SJCRH30 (cell line): ENCODE measurements at places on chromosomes 6 and 20. TPM values are rescaled to one million over a fixed set of nuclear protein-coding genes. Genes with fewer than 3 reads are reported as not detected.

The TMC2 gene
- total RNA-seq: 0.15 and 0.24 TPM in 2 replicates

The MKKS gene
- 15.1 and 16.3 TPM in 2 replicates for total RNA-seq

The ADGRG6 gene
- 2.8 and 3.0 TPM in 2 replicates for total RNA-seq

The ABHD16B gene
- total RNA-seq: not detected in 2 replicates

The PMEPA1 gene
- total RNA-seq: 15.0 and 15.4 TPM in 2 replicates

The SMIM28 gene
- 0.12 TPM in 1 of 2 replicates, not detected in the other for total RNA-seq

The NCOA6 gene
- total RNA-seq: 21.5 and 22.2 TPM in 2 replicates

The C6orf118 gene
- total RNA-seq: 0.77 TPM in 1 of 2 replicates, not detected in the other

The ADAM33 gene
- total RNA-seq: not detected in 2 replicates

The NNAT gene
- not detected in 2 replicates for total RNA-seq

The RGL2 gene
- total RNA-seq: 14.3 and 20.9 TPM in 2 replicates

The AIF1 gene
- total RNA-seq: not detected in 2 replicates

The RAET1E gene
- total RNA-seq: not detected in 2 replicates

The CD40 gene
- total RNA-seq: 0.10 and 0.12 TPM in 2 replicates

The ABCC10 gene
- total RNA-seq: 6.9 and 10.3 TPM in 2 replicates

The ENPP3 gene
- total RNA-seq: 0.05 and 1.1 TPM in 2 replicates

The CD93 gene
- not detected in 2 replicates for total RNA-seq

DNA sequence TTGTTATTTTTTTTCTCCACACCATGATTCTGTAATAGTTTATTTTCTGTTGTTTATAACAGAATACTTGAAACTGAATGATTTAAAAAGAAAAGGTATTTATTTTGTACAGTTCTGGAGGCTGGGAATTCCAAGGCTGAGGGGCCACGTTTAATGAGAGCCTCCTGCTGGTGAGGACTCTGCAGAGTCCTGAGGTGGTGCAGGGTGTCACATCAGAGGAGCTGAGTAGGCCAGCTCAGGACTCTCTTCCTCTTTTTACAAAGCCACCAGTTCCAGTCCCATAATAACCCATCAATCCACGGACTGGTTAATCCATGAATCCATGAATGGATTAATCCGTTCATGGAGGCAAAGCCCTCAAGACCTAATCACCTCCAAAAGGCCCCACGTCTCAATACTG, 71.6 kb downstream of the TFAP2A start:
- H3K4me1 ChIP-seq: peaks cover 4% of the 10 kb centered on the region; the same call in 1 of the 2 replicates
- H3K27ac ChIP-seq: no peak overlapping the region

- no peaks in the 10 kb centered on the region for H3K36me3 ChIP-seq
- no peak overlapping the region for H3K27ac ChIP-seq
- H3K4me1 ChIP-seq: peaks cover 12% of the 10 kb centered on the region; the same call in 1 of the 2 replicates
- H3K4me3 ChIP-seq: no peak overlapping the region
- H3K27me3 ChIP-seq: no peaks in the 10 kb centered on the region
Measured at GRCh38 chr6:132236281-132236680, 165.0 kb downstream of the MOXD1 start.

DNA sequence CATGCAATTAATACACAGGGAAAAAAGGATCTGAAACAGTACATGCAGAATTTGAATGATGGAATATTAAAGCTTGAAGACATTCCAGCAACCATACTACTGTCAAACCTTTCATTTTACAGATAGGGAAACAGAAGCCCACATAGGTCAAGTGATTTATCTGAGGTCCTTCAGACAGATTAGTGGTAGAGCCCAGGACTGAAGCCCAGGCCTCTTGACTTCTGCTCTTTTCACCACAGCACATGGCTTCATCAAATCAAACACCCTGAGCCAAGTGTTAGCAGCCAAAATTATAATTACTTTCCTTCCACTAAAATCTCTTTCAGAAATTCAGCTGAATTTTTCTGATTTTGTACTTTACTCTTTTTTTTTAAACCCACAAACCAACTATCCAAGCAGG, 435.6 kb upstream of the RUNX2 start:
- no peaks in the 10 kb centered on the region for H3K27me3 ChIP-seq
- peaks cover 20% of the 10 kb centered on the region for H3K4me1 ChIP-seq
- DNase-seq: no peak
- no peak overlapping the region for H3K27ac ChIP-seq
- H3K36me3 ChIP-seq: no peaks in the 10 kb centered on the region

- peaks cover 13% of the 10 kb centered on the region for H3K4me1 ChIP-seq
- no peak for DNase-seq
- H3K36me3 ChIP-seq: no peaks in the 10 kb centered on the region
- no peak overlapping the region for H3K27ac ChIP-seq
Measured at GRCh38 chr6:24909241-24910216, 26.2 kb downstream of the RIPOR2 start.

- H3K27ac ChIP-seq: no peak overlapping the region
- H3K4me3 ChIP-seq: no peak overlapping the region
- no peaks in the 10 kb centered on the region for H3K36me3 ChIP-seq
- no peaks in the 10 kb centered on the region for H3K4me1 ChIP-seq
- H3K27me3 ChIP-seq: no peaks in the 10 kb centered on the region
Measured at GRCh38 chr6:38322138-38322537, 317.6 kb downstream of the BTBD9 start.

GRCh38 chr6:154648188-154648887, 84.9 kb upstream of the SCAF8 start:
- H3K4me1 ChIP-seq: no peaks in the 10 kb centered on the region
- no peak overlapping the region for H3K27ac ChIP-seq
- no peak overlapping the region for H3K4me3 ChIP-seq
- no peak for DNase-seq

DNA sequence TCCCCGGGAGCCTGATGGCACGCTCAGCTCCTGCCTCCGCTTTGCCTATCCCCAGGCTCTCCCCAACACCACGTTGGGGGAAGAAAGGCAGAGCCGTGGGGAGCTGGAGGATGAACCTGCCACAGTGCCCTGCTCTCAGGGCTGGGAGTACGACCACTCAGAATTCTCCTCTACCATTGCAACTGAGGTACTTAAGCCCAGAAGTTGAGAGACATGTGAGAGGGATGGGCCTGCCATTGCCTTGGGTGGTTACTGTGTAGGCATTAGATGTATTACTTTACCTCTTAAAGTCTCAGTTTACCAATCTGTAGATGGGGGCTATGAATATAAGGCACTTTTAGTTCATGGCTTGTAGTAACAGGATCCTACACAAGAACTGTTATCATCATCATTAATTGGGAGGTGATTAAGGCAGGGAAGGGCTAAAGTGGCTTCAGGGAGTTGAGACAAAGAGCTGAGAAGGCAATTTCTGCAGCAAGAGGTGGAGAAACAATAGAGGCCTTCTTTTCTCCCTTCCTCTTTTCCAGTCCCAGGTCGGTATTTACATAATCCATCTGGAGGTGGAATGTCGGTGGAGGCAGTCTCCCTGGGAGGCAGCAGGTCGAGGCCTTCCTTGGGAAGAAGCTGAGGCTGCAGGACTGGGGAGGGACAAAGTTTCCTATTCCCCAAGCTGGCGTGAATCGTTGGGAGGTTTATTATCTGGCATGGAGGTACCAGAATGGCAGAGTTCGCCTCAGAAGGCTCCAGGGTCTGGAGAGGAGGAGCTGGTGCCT, 691 bp downstream of the SLC22A7 start:
- no peak for DNase-seq
- H3K4me3 ChIP-seq: no peak overlapping the region
- H3K36me3 ChIP-seq: no peaks in the 10 kb centered on the region
- H3K27me3 ChIP-seq: peaks cover 24% of the 10 kb centered on the region

DNA sequence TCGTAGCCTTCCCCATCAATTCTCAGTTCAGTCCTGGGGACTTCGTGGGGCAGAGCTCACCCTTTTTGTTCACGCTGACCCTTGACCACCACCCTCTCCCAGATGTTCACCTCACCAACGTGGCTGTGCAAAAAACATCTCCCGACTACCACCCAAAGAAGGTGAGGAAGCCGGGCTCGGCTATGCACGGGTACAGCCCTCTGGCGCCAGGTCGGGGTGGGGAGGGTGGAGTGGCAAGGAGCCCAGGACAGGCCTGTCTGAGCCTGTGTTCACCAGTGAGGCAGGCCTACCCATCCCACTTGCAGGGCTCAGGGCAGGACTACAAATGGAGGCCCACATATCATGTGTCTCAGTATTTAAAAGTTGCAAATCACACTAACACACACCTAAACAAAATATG, 18.1 kb downstream of the PDRG1 start:
- no peak overlapping the region for H3K4me3 ChIP-seq
- DNase-seq: no peak
- no peaks in the 10 kb centered on the region for H3K36me3 ChIP-seq
- H3K4me1 ChIP-seq: peaks cover 5% of the 10 kb centered on the region; the same call in 1 of the 2 replicates

DNA sequence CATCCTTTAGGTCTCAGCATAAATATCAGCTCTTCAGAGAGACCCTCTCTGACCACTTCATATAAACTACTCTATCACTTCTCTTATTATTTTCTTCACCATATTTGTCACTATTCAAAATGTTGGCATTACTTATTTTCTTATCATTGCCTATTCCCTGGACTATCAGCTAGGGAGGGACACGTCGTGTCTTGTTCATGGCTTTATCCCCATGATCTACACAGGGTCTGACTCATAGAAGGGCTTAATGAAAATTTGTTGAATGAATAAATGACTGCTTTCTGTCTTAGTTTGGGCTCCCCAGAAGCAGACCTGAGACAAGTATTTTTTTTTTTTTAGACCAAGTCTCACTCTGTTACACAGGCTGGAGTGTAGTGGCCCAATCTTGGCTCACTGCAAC, 3.0 kb upstream of the CDK5RAP1 start:
- no peaks in the 10 kb centered on the region for H3K4me1 ChIP-seq
- no peak overlapping the region for H3K4me3 ChIP-seq
- DNase-seq: no peak
- H3K27ac ChIP-seq: no peak overlapping the region

DNA sequence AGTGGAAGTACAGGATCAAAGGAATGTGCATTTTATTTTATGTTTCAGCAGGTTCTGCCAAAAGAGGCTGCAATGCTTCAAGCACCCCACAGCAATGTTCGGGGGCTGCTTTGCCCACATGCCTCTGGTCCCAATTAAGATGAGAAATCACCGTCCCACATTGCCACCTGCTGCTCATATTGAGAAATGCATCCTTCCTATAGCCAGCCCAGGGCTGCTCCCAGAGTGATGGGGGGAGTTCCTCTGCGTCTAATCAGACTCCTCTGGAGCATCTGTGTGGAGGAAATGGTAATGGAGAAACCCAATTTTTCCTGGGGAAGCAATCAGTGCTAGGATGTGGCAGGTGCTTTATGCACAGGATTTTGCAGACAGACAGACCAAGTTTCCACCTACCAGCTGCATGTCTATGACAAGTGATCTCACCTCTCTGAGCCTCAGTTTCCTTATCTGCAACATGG, 33.7 kb downstream of the PTGIS start:
- H3K27ac ChIP-seq: no peak overlapping the region
- peak; percentile 97 for DNase-seq
- H3K4me3 ChIP-seq: no peak overlapping the region
- H3K4me1 ChIP-seq: peaks cover 4% of the 10 kb centered on the region; the same call in 1 of the 2 replicates

DNA sequence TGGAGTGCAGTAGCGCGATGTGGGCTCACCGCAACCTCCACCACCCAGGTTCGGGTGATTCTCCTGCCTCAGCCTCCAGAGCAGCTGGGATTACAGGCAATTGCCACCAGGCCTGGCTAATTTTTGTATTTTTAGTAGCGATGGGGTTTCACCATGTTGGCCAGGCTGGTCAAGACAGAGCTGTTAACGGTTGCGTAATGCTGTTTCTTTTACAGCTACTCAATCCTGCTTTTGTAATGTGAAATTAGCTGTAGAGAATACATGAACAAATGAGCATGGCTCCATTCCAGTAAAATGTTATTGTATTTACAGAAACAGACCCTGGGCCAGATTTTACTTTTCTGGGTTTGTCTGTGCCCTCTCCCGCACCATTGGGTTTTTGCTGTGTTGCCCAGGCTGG, 1.9 kb downstream of the PNLDC1 start:
- no peaks in the 10 kb centered on the region for H3K4me1 ChIP-seq
- H3K36me3 ChIP-seq: peaks cover 21% of the 10 kb centered on the region
- H3K4me3 ChIP-seq: no peak overlapping the region
- DNase-seq: no peak
- H3K27me3 ChIP-seq: no peaks in the 10 kb centered on the region
- no peak overlapping the region for H3K27ac ChIP-seq

- no peak for DNase-seq
- H3K4me1 ChIP-seq: no peaks in the 10 kb centered on the region
- no peaks in the 10 kb centered on the region for H3K36me3 ChIP-seq
- no peak overlapping the region for H3K4me3 ChIP-seq
Measured at GRCh38 chr20:8527998-8528723, 396.1 kb downstream of the PLCB1 start.

GRCh38 chr6:166553563-166554271, 32.8 kb downstream of the RAMACL start:
- no peaks in the 10 kb centered on the region for H3K27me3 ChIP-seq
- no peak for DNase-seq
- H3K36me3 ChIP-seq: no peaks in the 10 kb centered on the region
- H3K4me3 ChIP-seq: no peak overlapping the region
- no peak overlapping the region for H3K27ac ChIP-seq

- no peak overlapping the region for H3K27ac ChIP-seq
- no peaks in the 10 kb centered on the region for H3K27me3 ChIP-seq
- H3K36me3 ChIP-seq: no peaks in the 10 kb centered on the region
- DNase-seq: no peak
- peaks cover 11% of the 10 kb centered on the region for H3K4me1 ChIP-seq
Measured at GRCh38 chr6:107128175-107128574, 12.9 kb upstream of the BEND3 start.

DNA sequence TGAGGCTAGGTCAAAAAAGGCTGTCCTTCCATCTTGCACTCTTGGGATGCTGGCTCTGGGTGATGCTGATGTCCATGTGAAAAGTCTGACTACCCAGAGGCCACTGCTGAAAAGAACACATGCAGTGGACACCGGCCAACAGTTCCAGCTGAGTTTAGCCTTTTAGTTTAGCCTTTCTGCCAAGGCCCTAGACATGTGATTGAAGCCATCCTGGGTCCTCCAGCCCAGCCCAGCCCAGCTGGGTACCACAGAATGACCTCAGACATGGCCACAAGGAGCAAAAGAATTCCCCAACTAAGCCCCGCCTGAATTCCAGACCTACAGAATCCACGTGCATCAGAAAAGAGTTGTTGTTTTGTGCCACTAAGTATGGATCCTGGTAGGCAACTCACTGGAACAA, 17.4 kb downstream of the PIGT start:
- peak; percentile 48 for DNase-seq
- no peaks in the 10 kb centered on the region for H3K27me3 ChIP-seq
- 0 out of 2 replicates have a peak, but pooled peaks cover 2% of the 10 kb centered on the region for H3K4me1 ChIP-seq
- H3K36me3 ChIP-seq: no peaks in the 10 kb centered on the region

- H3K4me1 ChIP-seq: peaks cover 48% of the 10 kb centered on the region
- no peaks in the 10 kb centered on the region for H3K36me3 ChIP-seq
- no peaks in the 10 kb centered on the region for H3K27me3 ChIP-seq
- H3K27ac ChIP-seq: peak overlapping the region; percentile 88
Measured at GRCh38 chr6:15880262-15880973, 217.6 kb upstream of the DTNBP1 start.

GRCh38 chr20:40109136-40109535, 579.9 kb downstream of the MAFB start:
- no peak overlapping the region for H3K27ac ChIP-seq
- no peaks in the 10 kb centered on the region for H3K36me3 ChIP-seq
- H3K27me3 ChIP-seq: 0 out of 2 replicates have a peak, but pooled peaks cover 4% of the 10 kb centered on the region
- no peaks in the 10 kb centered on the region for H3K4me1 ChIP-seq

GRCh38 chr6:77424761-77425160, 38.5 kb downstream of the HTR1B start:
- DNase-seq: no peak
- H3K4me3 ChIP-seq: no peak overlapping the region
- no peak overlapping the region for H3K27ac ChIP-seq
- H3K4me1 ChIP-seq: no peaks in the 10 kb centered on the region
- H3K27me3 ChIP-seq: no peaks in the 10 kb centered on the region
